ENCODE measurements at places on chromosomes 11 and 22.

GRCh38 chr11:64787526-64788320 is 9.4 kb upstream of the SF1 start:
- DNase-seq, result no peak

DNA sequence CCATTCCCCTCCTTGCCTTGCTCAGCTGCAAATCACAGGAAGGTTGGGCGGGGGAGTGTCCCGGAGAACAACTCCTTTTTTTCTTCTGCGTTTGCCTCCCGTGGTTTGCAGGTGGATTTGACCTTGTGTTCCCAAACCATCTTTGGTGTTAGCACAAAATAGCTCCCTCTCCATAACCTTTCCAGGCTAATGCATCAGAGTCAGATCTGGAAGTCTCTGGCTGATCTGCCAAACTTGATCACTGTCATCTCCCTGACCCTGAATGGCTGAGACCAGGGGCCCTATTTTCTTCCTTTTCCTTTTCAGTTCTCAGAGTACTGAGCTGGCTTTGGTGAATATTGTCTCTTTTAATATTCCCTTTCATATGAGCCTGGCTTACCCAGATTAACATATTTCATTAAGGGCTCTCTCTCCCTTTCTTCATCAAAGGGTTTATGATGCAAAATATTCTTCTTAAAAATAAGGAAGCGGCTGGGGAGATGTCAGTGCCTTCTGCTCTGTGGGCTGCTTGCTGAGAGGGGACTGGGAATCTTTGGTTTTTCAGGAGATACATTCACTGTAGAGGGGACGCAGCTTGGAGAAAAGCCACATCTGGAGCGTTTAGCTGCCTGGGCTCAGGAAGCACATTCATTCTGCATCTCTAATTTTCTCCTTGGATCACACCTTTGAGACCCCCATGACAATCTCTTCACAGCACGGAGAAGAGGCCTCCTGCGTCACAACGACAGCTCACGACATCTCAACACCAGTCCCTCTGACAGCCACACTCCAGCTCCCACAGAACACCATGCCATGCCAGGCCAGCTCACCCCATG is 148.3 kb downstream of the CEP164 start:
- no peak for DNase-seq

DNA sequence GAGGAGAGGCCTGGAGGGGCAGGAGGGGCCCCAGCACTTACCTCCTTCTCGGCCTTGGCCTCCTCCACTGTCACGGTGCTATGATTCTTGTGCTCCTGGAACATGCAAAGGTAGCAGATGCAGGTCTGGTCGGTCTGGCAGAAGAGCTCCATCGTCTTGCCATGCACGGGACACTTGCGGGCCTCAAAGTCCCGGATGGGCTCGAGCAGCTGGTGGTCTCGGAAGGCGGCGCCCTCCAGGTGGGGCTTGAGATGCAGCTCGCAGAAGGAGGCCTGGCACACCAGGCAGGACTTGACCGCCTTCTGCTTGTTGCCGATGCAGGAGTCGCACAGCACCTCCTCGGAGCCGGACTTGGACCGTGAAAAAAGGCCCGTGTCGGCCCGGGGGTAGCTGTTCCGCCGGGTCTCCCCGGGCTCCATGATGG is 714 bp downstream of the TRIM29 start:
- DNase-seq, result no peak

DNA sequence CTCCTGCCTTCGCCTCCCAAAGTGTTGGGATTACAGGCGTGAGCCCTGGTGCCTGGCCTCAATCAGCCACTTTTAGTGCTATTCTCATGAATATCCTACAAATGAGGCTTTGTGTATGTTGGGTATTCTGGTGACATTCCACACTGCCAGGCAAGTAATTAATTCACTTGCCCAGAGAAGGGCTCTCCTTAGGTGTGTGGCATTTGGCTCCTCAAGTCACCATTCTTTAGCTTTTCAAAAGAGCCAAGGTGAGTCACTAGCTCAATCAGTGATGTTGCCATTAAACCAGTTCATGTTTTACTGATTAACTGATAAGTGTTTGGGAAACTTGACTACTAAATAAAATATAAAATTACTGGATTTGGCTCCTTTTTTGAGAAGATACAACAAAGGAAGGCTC is 52.2 kb downstream of the SLC25A17 start:
- DNase-seq, result no peak

DNA sequence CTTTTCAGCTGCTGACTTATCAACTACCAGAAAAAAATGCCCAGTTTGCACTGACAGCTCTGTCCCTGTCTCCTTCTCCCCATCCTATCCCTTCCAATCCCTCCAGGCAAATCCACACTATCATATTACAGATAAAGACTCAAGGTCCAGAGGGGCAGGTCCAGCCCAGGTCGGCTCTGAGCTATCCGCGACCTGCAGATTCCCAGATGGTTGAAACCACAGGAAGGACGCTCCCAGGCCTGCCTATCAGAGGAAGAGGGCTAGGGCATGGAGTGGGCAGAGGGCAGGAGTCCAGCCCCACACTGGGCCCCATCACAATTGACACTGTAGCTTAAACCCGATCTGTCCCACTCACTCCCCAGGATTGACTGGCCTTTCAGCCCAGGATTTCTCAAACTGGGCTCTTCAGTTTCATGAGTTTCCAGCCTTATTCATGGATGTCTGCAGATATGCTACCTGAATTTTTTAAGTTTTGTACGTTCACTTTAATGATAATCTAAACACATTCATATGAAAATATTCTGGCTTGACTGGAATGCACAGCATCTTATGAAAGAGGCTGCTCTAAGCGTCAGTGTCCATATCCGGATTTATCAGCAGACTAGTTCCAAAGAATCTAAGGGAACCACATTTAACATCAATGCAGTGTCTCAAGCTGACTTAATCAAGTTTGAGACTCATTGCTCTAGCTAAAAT is 16.4 kb upstream of the FCHSD2 start:
- no peak for DNase-seq

DNA sequence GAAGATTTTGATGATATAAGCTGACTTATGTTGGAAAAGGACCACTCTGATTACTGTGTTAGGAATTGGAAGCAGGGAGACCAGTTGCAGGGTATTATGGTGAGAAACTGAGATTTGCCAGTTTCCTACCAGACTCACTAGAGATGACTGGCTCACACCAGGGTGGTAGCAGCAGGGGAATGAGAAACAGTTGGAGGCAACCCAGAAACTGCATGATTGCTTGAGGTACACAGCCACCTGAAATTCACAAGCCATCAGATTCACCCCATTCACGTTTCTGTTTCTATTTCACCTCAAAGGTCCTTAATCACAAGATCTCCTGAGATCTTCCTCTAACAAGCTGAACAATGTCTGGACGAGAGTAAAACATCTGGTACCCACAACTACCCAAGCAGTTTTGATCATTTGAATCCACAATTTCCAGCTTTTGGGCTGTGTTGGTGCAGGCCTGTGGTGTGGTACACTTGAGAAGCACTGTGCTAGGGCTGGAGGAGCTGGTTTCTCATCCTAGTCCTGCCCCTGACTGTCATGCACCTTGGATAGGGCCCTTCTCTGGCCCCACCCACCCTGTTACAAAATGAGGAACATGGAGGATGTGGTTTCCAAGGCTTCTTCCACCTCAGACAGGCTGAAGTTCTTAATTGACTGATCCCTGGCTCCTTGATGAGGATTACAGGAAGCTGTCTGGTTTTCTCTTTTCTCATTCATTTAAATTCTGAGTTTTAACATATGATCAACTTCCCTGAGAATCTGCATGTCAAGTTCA is 233.4 kb downstream of the INSC start:
- no peak for DNase-seq

GRCh38 chr11:98616098-98616655 is 404.6 kb upstream of the CNTN5 start:
- no peak for DNase-seq

- no peak for DNase-seq
These were observed 4.9 kb downstream of the SLCO2B1 start for GRCh38 chr11:75155570-75156422.

- DNase-seq, result no peak
These were observed 19.4 kb downstream of the IGLL5 start for GRCh38 chr22:22906907-22907550.

- DNase-seq, result peak; percentile 94
These were observed 7.3 kb downstream of the STARD10 start for GRCh38 chr11:72786305-72787215.

- DNase-seq, result no peak
These were observed 47.0 kb downstream of the CDPF1 start for GRCh38 chr22:46202897-46203600.

GRCh38 chr11:120039039-120039438 is 98.9 kb downstream of the TRIM29 start:
- DNase-seq, result no peak

- no peak for DNase-seq
These were observed 4.8 kb downstream of the POU2F3 start for GRCh38 chr11:120244476-120245365.

- peak; percentile 1 for DNase-seq
These were observed 7.0 kb downstream of the SERHL2 start for GRCh38 chr22:42560781-42561180.

GRCh38 chr11:85721191-85721590 is 35.2 kb upstream of the CCDC89 start:
- no peak for DNase-seq

DNA sequence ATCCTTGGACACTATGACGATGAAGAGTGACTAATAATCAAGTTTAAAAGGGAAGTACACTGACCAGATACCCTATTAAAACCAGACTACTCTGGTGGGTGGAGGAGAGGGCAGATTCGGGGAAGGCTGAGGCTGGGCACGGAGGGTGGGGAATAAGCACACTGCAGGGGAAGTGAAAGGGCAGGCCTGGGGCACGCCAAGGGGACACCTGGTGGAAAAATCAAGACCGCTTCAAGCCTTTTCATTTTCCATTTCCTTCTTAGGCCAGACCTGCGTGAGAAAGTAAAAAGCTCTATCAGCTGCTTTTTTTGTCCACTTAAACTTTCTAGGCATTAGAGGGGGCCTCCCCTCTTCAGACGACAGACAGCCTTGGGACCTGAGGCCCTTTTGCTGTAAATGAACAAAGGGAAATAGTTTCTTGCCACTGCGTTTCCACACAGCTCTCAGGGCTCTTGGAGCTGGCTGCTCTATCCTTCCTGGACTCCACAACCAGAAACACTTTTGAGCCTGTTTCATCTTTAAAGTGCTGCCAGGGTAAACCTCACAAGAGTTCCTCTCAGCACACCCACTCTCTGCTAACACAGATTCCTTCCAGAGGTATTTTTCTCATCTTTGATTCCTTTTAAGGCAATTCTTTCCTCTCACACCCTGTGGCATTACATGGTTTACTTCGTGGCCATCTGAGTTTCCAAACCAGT is 25.0 kb upstream of the SERPIND1 start:
- DNase-seq, result no peak

GRCh38 chr11:35539256-35539655 is 13.8 kb upstream of the PAMR1 start:
- DNase-seq, result no peak

- DNase-seq, result no peak
These were observed 72.7 kb downstream of the AMBRA1 start for GRCh38 chr11:46520971-46521745.

DNA sequence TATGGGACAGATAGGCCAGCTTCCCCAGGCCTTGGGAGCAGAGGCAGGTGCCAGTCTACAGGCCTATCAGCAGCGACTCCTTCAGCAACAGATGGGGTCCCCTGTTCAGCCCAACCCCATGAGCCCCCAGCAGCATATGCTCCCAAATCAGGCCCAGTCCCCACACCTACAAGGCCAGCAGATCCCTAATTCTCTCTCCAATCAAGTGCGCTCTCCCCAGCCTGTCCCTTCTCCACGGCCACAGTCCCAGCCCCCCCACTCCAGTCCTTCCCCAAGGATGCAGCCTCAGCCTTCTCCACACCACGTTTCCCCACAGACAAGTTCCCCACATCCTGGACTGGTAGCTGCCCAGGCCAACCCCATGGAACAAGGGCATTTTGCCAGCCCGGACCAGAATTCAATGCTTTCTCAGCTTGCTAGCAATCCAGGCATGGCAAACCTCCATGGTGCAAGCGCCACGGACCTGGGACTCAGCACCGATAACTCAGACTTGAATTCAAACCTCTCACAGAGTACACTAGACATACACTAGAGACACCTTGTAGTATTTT is 26.6 kb upstream of the L3MBTL2 start:
- DNase-seq, result no peak

DNA sequence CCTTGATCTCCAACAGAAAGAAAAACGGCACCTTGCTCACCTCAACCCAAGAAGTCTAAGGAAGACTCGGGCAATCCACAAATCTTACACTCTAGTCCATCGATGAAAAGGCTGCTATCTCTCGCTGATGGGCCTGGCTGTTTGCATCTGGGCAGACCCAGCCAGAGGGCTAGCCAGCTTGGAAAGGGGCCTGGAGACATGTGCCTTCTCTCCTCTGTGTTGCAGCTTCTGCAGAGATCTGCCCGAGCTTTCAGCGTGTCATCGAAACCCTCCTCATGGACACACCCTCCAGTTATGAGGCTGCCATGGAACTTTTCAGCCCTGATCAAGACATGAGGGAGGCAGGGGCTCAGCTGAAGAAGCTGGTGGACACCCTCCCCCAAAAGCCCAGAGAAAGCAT is 3.2 kb downstream of the SCGB1A1 start:
- DNase-seq, result no peak

- no peak for DNase-seq
These were observed 7.3 kb downstream of the CD6 start for GRCh38 chr11:60978546-60979380.

- DNase-seq, result no peak
These were observed 79.3 kb downstream of the MYEOV start for GRCh38 chr11:69373251-69373635.

GRCh38 chr11:72225411-72225951 is 914 bp downstream of the INPPL1 start:
- no peak for DNase-seq

DNA sequence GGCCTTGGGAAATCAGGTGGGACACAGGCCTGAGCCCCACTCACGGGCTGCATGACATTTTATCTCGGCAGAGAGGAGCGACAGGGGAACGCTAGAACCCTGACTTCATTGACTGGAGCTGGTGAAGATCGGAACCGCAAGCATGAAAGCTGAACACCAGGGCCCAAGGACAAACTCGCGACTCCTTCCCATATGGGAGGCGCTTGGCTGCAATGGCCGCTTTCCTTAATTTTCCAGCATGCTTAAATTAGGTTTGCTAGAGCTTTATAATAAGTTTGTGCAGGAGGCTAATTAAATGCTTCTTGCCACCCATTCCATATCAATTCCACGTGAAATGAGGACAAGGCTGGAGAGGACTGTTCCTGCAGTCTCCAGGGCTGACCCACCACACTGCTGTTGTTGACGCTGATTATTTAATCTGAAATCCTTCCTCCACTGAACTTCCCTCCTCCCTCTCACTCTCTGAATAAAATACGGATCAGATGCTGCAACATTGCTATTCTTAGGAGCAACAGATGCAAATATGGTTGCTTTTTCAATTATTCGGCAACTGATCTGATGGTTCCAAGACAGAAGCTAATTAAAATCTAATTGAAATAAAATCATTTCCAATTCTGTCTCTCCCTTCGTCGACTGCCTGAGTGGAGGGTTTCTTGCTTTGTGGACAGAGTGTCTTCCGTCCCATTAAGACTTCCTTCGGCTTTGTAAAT is 692.9 kb downstream of the OPCML start:
- no peak for DNase-seq
